ENCODE measurements at places on chromosomes 13 and 19.

- DNase-seq: no peak
These were observed 91.4 kb downstream of the COL4A1 start for GRCh38 chr13:110215606-110216005.

DNA sequence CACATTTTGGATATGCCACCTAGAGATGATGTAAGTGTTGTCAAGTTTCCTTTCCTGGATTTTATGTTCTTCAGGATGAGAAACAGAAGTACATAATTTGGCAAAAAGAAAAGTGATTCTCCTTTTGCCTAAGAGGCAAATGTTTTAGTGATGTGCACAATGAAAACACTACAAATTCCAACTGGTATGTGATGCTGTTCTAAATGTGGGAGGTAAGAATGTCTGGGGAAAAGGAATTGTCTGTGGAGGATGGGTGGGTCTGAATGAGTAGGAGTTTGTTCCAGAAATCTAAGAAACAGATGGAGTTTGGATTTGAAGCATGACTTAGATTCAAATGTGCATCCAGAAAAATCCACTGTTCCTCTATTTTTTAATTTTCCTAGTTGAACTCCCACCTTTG, 473.6 kb upstream of the SPRY2 start:
- DNase-seq: no peak

GRCh38 chr13:97369261-97369893, 64.6 kb upstream of the RAP2A start:
- no peak for DNase-seq

- DNase-seq: no peak
These were observed 200 bp downstream of the MLLT1 start for GRCh38 chr19:6279620-6279930.

DNA sequence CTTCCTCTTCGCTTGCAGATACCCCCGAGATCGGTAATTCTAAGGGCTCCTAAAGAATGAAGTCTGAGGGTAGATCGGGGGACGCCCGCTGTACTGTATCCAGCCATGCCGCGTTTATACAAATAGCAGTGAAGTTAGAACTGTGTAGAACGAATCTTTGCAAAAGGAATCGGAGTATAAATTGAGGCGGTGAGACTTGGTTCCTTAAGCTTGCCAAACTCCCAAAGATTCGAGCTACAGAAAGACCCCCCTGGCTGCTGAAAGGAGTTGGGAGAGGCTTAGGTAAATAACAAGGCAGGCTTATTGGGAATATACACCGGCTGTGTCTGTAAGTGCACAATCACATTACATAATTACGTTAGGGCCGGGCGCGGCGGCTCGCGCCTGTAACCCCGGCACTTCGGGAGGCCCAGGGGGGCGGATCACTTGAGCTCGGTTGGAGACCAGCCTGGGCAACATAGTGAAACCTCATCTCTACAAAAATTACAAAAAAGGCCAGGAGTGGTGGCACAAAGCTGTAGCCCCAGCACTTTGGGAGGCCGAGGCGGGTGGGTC, 12.2 kb downstream of the TMEM160 start:
- peak; percentile 13 for DNase-seq

- DNase-seq: no peak
These were observed 432 bp downstream of the ZNF611 start for GRCh38 chr19:52734331-52734892.

DNA sequence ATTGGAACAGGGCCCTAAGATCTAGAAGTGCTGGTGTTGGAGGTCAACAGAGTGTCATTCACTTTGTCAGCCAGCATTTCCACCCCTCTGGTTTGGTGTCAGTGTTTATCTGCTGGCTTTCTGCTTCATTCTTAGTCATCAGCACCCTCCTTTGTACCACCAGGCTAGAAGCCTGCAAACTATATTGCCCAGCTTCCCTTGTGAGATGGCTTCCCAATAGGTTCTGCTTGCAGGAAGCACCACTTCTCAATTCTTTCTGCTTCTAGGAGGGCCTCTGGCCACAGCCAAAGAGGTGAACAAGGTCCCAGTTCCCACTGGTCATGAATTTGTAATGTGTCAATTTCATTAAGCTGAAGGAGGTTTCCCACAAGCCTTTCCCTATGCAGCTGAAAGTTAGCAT, 36.4 kb upstream of the CALM3 start:
- no peak for DNase-seq

All from NCI-H1417 treated with DMSO at 0.1 percent for 48 hours (cell line).